ENCODE measurements at places on chromosomes 13 and 19.

DNA sequence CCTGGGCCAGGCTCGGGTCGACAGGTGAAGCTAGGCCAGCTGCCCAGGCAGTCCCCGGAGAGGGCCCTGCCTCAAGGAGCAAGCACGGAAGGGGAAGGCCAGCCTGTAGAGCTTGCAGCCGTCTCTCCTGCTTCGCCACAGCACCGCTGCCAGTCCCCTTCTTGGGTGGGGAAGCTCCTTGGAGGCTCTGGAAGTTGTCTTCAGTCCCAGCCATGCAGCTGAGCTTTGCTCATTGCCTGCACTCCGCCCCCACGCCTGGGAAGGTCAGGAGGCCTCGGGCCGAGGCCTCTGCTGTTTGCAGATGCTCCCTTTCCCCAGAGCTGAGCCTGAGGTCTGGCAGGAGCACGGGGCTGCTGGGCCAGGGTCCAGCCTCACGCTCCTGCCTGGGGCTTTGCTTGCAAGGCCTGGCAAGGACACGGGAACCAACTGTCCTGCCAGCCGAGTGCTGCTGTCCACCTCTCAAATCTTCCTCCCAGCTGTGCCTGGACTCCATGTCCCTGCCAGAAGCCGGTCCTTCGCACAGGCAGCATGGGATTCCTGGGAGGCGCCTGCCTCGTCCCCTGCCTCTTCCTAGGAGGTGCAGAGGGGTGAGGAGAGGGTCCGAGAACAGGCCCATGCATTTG is 13.3 kb downstream of the PLEKHF1 start:
- DNase-seq, result no peak

DNA sequence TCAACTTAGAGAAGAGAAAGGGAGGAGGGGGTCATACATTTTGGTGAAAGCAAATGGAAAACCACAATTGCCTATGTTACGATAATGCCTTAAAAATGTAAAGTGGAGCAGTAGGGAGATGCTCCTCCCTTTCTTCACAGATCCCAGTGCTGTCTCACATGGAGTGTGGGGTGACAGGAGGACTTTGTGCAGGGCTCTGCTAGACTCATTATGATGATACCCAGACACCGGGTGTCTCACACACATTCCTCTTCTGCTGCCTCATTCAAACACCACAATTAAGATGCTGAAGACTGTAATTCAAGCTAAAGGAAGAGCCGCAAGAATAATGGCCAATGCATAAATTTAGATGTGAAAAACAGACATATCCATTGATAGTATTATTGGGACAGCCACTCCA is 150.6 kb downstream of the LHFPL6 start:
- no peak for DNase-seq

DNA sequence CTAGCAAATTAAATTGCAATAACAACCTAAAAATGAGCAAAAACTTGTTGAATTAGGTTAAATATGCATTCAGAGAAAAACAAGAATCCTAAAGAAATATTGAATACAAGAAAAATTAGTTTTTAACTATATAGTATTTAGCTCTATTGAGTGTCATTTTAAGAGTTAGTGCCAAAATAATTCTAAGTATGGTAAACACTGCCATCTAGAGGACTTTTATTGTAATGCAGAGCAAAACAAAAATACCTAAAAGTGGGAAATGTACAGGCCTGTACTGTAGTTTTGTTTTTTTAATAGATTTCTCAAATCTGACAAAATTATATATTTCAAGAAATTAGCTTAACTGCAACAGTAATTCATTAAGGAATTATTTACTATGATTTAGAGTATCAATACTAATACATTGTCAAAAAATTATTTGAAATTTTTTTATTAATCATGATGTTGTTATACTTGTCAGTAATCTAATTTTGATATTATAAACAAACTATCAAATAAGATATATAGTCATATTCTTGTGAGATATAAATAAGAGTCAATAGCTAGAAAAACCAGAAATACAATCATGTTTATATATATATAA is 8.2 kb upstream of the PCDH9 start:
- DNase-seq, result no peak

GRCh38 chr19:18317961-18318800 is 4.7 kb downstream of the LSM4 start:
- no peak for DNase-seq

Measured in cortex of kidney (tissue), 1 donor.